ENCODE measurements at places on chromosomes 12 and 14. TPM values are rescaled to one million over a fixed set of nuclear protein-coding genes. Genes with fewer than 3 reads are reported as not detected.
A peak's percentile ranks its signal among the peaks of the same experiment; 100 is the strongest.

- no peak for DNase-seq
Observed at GRCh38 chr14:23101213-23101970, 3.4 kb downstream of the CIROP start.

DNA sequence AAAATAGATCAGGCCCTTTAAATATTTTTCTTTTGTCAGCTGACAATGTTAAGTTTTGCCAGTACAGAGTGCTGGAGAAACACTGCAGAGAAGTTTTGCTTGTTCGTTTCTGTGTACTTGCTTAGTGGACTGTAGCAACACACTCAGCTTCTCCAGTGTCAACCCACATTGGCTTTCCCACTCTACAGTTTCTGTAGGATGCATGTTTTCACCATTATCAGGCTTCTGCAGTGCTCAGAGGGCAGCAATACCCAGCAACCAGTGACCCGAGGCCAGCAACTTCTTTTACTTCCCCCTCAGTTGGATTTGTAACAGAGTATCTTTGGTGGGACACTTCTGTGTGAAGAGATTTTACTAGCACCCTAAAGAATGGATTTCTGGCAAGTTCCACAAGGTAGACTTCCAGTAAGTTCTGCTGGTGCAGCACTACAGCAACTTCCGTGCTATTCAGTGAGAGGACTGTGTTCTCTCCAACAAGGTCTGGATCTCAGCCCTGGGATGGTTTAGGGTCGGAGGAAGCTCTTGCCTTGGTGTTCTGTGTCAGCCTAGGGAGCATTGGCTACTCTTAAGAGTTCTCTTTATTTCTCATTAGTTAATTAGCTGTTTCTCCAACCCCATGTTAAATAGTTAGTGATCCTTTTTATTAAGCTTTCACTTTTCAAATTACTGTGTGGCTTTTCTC lies 70.4 kb downstream of the FUT8 start:
- DNase-seq, result no peak

DNA sequence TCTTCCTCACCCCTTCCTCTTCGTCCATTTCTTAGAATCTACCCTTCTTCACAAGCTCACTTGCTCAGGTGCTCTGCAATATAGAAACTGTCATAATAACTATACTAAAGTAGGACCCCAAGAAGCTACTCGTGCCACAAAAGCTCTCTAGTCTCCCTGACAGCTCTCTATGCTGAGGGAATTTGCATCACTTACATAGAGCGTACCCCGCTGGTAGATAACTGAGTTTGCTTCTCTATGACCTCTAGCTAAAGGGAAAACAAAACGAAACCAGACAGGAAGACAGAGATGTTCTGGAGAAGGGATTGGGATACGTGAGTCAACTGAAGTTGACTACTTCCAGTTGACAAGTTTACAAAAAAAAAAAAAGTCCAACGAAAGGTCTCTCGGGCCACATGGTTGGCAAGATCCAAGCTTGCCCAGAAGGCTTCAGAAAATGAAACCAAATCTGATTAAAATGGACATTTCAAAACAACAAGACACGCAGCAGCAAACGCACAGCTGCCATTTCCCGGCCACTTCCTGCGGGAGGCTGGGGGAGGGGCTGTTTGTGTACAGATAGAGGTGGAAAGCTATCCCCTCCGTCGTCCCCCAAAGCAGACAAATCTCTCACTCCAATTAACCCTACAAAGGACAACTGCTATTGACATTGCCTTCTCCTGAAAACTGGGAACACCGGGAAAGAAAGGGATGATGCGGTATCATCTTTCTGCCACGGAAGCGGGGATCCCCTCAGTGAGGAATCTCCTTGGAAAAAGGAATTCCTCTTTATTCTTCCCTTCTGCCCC lies 1.3 kb downstream of the BAZ2A start:
- DNase-seq, result peak; percentile 15

- peak; percentile 89 for DNase-seq
Observed at GRCh38 chr12:48956279-48957140, 777 bp downstream of the ARF3 start.

DNA sequence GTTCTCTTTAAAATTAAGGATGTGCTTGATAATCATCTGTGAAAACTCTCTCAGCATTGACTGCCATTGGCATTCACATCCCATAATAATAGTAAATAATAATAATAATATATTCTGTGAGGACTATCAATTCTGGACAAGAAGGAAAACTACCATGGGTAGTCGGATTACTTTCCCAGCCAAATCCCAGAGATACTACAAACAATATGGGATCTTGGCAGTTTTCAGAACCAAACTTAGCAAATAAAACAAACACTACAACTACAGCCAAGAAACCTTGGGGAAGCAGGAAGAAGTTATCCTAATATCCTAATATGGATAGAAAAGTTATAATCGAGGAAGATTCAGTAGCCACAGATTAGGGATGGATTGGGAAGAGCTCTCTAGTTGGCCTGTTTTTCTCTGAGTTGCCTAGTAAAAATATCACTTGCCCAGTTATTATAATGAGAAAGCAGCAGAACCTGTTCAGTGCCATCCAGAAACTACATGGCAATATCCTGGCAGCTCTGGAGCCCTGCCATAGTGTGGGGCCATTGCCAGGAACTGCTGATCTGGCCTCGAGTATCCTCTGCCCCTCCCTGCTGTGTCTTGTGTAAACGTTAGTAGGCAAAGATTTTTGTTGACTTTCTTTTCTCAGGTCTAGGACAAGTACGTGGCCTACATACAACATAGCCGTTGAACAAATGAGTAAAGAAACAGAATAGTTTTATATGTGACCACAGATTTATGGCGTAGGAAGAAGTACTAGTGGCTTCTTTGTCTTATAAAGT lies 193.5 kb downstream of the SLC2A13 start:
- DNase-seq, result no peak

DNA sequence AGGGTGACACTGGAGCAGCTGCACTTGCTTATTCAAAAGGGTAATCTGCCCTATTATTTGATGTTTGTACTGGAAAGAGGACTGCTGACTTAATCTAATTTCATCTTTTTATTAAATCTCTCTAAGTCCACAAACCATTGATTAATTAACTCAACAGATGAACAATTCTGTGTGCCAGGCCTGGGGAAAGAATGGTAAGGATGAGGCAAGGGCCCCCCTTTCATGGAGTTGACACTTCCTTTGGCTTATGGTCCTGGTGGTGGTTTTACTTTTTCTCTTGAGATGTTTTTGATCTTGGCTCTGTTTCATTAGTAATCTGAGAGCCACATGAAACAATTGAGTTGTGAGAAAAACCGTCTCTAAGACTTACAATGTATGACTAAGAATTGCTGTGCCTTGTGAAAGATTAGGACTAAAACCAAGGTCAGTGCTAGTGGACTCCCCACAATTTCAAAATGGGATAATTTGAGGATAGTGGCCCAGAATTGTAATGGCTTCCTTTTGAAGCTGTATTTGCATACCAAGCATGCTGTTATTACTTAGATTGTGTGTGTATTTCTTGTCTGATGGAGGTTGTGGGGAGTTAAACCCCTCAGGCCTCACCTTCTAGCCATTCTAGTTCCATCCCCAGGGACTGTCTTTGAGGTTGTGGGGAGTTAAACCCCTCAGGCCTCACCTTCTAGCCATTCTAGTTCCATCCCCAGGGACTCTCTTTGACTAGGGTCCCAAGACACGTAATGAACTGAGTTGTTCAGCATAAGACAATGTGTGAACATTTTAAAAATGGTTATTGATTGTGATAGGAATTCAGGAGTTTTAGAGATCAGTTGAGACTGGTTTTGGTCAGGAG lies 52.5 kb upstream of the EVL start:
- no peak for DNase-seq

DNA sequence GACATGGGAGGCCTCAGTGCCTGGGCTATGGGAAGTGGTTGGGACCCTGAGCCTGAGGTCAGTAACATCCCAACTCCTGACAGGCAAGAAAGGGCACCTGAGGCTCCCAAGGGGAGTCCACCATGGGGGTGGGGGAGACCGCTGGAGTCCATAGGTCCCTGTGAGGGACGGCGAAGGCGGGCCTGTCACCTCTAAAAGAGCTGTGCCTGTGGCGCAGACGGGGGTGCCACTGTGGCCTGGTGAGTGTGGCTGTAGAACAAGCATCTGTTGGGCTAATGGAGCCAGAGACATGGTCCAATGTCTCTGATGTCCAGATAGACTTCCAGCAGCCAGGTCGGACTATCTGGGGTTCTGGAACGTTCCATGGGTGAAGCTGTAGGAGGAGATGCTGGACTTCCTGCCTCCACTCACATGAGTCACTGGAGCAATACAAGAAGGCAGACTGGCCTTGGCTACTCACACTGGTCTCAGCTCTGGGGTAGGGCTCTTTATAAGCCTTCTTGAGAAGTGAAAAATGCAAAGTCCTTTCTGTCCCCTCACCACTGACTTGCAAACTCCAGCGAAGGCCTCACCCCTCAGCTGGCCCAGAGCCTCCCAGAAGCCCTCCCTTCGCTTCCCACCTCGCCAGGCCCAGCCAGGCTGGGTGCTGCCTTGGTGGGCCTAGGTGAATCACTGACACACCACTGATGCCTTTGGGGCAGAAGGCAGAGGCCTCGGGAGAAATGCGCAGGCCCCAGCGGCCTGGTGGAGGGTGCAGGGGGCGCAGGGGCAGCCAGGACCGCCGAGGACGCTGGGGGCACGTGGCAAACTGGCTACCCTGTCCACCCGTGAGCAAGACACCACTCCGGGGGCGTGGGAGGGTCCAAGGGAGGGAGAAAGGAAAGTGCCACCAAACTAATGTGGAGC lies 1.1 kb upstream of the TRAF3 start:
- no peak for DNase-seq

DNA sequence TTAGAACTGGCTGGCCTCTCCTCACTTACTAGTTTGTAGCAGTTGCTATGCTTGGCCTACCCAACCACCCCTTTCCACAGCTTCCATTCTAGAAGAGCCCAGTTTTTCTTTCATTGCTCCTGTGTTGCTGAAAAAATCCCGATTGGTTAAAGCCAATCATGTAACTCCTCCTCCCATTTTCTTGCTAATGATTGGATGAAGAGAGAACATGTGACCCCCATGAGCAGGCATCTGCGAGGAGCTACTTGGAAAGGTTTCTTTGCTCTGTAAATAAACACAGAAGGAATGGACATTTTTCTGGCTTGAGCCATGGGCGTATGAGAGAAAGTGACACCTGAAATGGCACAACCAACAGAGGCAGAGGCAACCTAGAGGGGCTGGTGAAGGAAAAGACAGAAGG lies 773.8 kb upstream of the TBX3 start:
- DNase-seq, result no peak

DNA sequence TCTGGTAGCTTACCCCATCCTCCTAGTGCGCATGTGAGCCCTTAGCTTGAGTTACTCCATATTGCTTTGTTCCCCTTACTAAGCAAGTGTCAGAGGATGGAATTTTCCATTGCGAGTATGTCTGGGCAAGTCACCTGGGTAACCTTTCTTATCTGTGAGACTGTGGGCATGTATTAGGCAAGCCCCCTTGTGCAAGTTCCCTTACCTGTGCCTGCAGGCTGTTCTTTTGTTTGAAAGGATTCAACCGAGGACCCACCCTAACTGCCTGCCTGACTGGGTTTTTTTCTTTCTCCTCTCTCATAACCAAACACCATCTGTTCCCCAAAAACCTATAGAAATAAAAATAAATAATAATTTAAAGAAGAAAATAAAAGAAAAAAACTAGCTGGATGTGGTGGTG lies 22.3 kb upstream of the PPP2R5E start:
- DNase-seq, result no peak

GRCh38 chr12:105222726-105223351 lies 13.1 kb downstream of the APPL2 start:
- no peak for DNase-seq

GRCh38 chr14:66248256-66248655 lies 237.9 kb upstream of the CCDC196 start:
- DNase-seq, result no peak

GRCh38 chr12:37543966-37544668 lies 772.5 kb upstream of the ALG10B start:
- no peak for DNase-seq

DNA sequence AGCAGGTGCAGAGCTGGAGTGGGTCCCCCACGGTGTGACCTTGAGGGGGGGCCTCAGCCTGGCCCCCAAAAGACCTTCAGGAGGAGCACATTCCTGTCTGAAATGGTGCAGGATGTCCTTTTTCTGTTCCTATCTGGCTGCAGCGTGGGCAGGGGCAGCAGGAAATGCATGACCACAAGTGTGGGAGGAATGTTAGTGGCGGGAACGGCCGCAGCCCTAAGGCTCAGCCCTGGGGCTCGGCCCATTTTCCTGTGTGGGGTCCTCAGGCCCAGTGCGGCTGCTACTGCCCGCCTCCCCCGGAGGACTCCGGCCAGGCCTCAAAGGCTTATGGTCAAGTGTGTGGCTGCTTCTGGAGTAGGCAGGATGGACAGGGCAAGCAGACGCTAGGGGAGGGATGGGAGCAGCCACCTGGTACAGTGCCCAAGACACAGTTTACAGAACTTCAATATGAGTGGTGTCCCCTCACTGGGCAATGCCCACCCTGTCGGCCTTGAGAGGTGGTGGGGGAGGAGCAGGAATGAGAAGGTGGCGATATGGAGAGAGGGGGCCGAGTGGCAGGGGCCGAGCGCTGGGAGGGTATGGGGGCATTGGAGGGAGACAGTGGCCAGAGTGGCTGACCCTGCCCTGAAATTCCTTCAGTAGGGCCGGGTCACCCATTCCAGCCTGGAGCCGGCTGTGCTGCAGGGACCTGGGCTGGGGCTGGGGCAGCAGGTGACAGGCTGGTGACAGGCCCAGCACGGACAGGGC lies 137.4 kb downstream of the CALM1 start:
- DNase-seq, result no peak

GRCh38 chr12:19131025-19131444 lies 1.5 kb downstream of the PLEKHA5 start:
- DNase-seq, result peak; percentile 27

- DNase-seq, result peak; percentile 85
Observed at GRCh38 chr12:104213952-104214351, 1.6 kb upstream of the TXNRD1 start.

DNA sequence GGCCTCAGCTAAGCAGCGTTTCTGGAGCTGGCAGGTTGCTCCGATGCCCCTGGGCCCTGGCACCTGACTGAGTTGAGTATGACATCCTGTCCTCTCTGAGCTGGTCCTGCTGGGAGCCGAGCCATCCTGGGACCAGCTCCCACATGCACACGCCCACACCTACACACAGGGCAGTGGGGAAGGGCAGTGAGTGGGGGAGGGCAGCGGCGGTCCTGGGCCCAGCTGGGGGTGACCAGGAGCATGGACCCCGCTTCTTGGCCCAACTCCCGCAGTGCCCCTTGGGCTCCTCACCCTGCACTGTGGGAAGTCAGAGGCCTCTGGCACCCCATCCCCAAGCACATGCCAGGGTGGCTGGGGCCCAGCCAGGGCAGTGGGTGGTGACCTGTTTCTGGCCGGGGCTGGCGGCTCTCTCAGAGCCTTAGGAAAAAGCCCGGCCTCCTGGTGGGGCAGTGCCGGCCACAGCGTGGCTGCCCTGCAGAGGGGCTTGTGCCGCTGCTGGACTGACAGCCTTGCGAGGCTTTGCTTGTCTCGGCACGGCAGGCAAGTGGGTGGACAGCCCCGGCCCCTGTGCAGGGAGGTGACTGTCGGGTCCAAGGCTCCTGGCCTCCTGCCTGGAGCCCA lies 5.9 kb upstream of the CRIP2 start:
- DNase-seq, result no peak

VRTN gene
- polyA plus RNA-seq, result not detected

OAS2 gene
- 0.21 TPM for polyA plus RNA-seq

KRT86 gene
- polyA plus RNA-seq, result not detected

CLEC1B gene
- not detected for polyA plus RNA-seq

TMEM233 gene
- not detected for polyA plus RNA-seq

RIMKLB gene
- polyA plus RNA-seq, result 22.0 TPM

All from AG04450 (cell line).